ENCODE measurements at places on chromosomes 16 and 17.

DNA sequence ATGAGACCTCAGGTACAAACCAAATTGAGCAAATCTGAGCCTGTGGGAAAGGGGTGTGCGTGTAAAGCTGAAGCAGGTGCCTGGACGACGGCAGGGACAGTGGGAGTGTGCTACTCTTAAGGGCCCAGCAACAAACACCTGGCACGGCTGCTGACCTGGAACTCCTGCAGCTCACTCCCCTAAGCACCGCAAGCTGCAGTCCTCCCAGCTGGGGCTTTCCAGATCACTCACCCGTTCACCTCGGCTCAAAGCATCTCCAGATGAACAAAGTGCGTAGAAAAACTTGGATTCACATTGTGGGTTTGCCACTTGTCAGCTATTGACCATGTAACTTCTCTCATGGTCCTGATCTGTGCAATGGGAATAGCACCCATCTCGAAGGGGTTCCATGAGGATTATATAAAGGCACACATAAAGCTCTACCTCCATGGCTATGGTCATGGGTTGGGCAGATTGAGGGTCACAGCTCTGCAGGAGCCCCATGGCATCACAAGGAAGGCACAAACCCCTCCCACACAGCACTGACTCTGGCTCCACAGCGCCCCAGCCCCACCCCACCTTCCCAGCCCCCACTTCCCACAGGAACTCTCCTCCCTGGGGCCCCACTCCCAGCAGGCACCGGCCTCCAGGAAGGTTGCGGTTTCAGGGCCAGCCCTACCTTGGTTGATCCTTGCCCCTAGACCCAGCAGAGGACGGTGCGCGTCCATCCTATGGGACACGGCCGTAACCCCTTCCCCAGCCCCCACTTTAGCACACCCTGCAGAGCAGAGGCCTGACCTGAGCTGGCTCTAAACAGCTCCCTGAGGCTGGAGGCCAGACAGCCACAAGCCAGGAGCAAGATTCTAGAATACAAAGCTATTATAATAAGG, 21.9 kb downstream of the ST3GAL2 start:
- peak; percentile 40 for DNase-seq

DNA sequence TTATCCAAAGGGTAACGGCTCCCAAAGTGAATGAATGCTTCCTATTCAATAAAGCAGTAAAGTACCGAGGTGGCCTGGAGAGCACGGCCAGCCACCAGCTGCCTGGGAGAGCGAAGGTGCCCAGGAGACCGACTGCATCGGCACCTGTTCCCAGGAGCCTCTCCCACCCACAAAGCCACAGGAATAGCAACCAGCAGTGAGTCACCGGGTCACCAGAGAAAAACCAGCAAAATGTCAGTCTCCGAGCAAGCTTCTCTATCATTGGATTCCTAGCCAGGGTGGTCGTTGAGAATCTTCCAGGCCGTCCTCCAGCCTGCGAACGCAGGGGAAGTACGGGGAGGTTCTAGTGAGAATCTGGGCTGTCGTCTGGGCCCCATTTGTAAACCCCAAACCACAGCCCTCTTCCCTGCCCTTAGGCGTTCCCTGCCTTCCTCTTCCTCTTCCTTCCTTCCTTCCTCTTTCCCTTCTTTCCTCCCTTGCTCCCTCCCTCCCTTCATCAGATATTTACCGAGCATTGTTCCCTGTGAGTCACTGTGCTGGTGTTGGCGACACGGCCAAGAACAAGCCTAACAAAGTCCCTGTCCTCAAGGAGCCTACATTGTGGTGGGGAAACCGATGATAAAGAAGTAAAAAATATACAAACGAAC, 114.6 kb downstream of the SLC39A11 start:
- DNase-seq = no peak

- DNase-seq = no peak
Measured at GRCh38 chr16:21235199-21235585, 1.7 kb downstream of the ANKS4B start.

- DNase-seq = peak; percentile 80
Measured at GRCh38 chr17:81566461-81567126, 14.4 kb upstream of the FAAP100 start.

DNA sequence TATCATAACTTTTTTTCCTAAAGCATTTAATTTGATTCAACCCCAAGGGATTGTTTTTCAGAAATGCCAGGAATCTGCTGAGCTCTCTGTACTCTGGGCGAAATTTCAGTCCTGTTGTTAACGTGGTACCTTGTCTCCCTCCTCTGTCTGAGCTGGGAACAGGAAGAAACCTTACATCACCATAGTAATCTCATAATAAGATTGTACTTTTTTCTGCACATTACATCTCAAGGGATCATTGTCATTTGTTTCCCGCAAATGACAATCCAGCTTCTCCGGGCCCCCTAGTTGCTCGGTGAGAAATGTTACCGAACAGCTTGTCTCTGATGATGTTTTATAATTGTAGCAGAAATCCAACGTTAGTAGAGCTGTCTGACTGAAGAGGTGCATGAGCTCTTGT, 152.7 kb upstream of the ERCC4 start:
- DNase-seq = no peak

- no peak for DNase-seq
Measured at GRCh38 chr17:32835291-32835761, 41.6 kb downstream of the MYO1D start.

DNA sequence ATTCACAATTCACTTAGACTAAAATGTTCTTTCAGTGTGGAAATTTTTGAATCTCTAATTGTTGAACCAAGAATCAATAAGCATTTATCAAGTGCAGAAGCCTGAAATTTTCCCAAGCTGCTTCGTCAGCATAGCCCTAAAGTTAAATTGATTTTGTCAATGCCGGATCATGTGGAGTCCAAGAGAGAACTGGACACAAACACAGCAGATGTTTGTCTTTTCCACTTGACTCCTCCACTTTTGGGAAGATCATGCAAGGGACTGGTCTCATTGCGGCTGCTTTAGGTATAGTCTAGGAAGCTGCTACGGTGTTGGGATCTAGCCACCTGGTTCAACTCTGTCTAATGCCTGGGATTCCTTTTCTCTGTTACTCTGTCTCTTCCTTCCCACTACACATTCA, 95.7 kb downstream of the CYB561 start:
- no peak for DNase-seq

DNA sequence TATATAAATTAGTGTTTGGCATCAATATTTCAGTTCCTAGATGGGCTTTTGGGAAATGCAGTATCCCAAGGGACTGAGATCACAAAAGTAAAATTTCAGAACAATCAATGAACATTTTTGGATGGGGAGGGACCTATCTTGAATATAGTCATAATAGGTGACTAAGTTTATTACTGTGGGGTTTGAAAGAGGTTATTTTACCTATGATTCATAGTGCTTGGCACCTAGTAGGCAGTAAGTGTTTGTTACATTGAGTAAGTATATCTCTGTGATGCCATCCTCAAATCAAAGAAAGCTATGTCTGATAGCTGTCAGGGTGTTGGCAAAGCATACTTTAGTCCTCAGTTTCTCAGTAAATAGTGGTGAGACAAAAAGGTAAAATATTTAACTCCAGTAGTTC, 36.9 kb downstream of the ZNF207 start:
- no peak for DNase-seq

DNA sequence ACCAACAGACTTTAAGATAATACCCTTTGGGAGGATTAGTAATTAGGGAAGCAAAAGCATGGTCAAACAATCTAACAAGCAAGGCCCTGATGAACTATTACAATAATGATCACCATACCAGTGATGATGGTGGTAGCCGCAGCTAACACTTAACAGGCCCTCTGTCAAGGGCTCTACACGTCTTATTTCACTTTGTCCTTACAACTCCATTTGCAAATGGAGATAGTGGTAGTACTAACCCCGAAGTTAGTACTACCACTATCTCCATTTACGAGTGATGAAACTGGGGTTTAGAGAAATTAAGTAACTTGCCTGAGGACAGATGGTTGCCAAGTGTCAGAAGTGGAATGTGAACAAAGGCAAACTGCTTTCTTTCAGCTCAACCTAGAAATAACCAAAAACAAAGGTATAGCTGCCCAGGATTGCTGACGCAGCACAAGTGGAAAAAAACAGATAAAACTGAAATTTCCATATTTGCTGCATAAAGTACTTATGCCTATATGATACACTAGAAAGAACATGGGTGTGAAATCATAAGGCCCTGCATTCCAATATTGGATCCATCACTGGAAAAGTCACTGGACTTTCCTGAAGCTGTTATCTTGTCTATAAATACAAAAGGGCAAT, 24.6 kb downstream of the CEP112 start:
- DNase-seq = no peak

- DNase-seq = no peak
Measured at GRCh38 chr16:49717689-49718088, 138.2 kb downstream of the ZNF423 start.

- DNase-seq = no peak
Measured at GRCh38 chr16:11127610-11128195, 128.3 kb downstream of the SOCS1 start.
